Right renal cortex interstitium (tissue), 3 donors: ENCODE measurements at places on chromosomes 13 and 19.

- no peak for DNase-seq
These were observed 46.9 kb downstream of the FNDC3A start for GRCh38 chr13:49022472-49023144.

- DNase-seq: no peak
These were observed 23.5 kb upstream of the USP12 start for GRCh38 chr13:27194895-27195764.

GRCh38 chr13:26225896-26226617 lies 3.9 kb upstream of the RNF6 start:
- no peak for DNase-seq

DNA sequence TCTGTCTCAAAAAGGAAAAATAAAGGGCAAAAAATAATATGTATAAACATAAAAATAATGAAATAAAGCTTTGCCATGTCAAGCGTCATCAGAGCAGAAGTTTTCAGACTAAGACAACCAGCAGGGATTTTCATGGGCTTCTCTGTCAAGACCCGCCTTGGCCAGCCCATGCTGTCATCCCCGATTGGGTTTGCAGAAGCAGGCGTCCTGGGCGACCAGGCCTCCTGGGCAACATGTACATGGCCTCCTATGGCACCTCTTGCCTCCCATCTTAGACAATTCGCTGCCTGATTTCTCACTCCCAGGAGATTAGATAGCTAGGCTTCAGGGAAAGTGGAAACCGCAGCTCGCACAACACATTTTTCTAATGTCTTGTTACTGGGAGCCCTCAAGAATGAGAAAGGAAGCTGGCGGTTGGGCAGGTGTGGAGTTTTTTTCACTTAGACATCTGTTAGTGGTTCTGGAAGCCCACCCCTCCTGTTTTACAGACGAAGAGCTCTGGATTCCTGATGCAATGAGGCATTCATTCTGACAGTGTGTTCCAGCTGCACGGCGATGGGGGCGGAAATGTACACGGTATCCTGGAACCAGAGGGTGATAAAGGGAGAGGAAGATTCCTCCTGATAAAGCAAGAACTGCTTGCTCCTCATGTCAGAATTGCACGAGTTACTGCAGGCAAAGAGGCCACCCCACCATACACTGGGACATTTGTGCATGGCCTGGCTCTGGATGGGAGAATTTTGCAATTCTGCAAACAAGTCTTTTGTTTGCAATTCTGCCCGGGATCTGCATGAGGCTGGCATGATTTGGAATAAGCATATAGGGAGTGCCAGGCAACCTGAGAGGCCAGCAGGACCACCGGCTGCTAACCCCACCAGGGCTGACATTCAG lies 47.4 kb upstream of the KATNAL1 start:
- DNase-seq: no peak

GRCh38 chr19:6023936-6024335 lies 46.0 kb upstream of the RANBP3 start:
- DNase-seq: no peak

DNA sequence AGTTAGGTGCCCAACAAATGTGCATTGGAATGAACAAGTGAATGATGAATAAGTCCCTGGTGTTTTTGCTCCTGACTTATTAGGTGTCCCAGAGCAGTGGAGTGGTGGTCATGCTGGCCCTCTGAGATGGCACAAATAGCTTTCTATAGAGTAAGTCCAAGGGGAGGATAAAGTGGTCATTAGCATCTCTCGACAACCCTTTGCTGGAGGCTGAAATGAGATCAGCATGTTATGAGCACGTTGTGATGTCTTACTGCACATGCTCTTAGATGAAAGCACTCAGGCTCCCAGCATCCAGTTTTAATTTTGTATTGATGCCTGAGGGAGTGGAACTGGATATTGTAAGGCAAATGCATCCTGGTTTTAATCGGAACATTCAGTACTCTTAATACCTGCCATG lies 326.2 kb downstream of the RFC3 start:
- DNase-seq: no peak

GRCh38 chr13:58893396-58893795 lies 1261.9 kb downstream of the PCDH17 start:
- DNase-seq: no peak
